NCI-H1105 treated with DMSO at 0.1 percent for 48 hours (cell line): ENCODE measurements at places on chromosomes 6 and 20.

DNA sequence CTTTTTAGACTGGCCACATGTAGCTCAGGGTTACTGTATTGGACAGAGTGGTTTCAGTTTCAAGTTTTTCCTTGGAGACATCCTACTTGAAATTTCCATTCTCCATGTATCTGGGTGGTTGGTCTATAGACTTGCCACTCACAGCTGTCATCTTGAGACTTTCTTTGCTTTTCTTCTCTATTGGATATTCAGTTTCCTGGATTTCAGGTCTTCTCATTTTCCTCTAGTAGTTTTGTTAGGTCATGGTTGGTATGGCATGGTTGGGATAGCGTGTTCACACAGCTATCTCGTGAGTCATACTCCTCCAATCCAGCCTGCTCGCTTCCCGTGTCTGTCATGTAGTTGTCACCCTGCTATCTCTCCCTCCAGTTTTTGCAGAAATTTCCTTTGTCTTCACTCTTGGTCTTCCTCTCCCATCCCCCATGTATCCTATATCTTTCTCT is 48.3 kb downstream of the PTPN1 start:
- no peak for DNase-seq

GRCh38 chr20:50487397-50487796 is 22.8 kb upstream of the PTPN1 start:
- DNase-seq, result no peak

GRCh38 chr20:33192912-33193501 is 24.1 kb upstream of the BPIFA3 start:
- no peak for DNase-seq

DNA sequence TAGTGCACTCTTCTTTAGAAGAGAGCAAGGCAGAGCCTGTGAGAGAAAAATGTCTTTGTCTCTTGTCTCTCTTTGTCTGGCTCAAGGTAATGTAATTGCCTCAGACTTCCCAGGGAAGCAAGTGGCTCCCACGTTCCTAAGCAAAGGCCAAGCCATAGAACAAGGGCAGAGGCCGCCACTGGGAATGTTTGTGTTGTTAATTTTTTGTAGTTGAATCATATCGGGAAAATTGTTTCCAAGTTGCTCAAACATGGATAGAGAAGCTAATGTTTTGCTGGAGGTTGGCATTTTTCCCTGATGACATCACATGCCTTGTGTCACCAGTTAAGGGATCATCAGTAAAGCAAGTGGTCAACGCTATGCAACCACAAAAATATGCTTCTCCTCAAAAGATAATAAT is 211.5 kb upstream of the FOXA2 start:
- no peak for DNase-seq

GRCh38 chr6:128410584-128410983 is 109.8 kb downstream of the PTPRK start:
- no peak for DNase-seq

DNA sequence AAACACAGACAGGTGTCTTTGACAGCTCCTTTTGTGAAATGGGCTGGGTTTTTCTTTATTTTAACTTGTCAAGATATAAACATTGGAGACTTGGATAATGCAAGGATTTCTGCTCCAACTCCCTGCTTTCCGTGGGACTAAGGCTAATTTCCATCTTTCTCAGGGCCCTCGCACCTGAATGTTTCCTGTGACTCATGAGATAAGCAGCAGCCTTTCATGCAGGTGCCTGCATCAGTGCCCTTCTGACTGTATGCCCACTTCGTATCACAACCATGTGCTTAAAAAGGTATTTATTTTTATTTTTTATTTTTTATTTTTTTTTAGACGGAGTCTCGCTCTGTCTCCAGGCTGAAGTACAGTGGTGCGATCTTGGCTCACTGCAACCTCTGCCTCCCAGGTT is 736.1 kb downstream of the DOK5 start:
- no peak for DNase-seq

- DNase-seq, result no peak
Measured at GRCh38 chr6:4401408-4402368, 266.3 kb upstream of the ECI2 start.

DNA sequence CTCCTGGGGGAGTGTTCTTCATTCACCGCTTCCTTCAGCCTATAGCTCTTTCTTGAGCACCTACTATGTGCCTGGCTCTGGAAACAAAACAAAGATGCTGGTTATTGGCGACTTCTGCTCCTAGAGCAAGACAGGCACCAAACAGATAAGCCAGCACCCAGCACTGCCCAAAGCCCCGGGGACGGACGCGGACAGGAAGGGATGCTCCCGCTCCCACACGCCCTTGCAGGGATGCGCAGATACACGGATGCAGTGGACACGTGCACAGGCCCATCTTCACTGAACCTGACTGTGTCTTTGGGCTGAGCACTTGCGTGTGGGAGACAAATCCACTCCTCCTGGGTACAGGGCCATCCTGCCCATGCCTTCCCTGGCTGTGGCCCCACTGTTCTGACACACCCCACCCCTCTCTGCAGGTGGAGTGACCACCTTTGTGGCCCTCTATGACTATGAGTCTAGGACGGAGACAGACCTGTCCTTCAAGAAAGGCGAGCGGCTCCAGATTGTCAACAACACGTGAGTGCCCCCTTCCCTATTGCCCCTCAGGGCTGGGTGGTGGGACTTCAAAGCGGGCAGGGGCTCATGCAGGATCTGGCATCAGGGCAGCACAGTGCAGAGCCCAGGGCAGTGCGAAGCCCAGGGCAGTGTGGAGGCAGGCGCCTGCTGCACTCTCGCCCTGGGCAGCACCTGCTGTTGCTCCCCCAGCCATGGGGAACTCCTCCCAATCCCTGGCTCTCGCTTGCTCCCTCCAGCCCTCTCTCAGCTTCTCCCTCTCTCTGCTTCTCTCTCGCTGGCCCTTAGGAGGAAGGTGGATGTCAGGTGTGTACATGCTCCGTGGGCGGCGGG is 39.9 kb downstream of the SRC start:
- DNase-seq, result no peak

DNA sequence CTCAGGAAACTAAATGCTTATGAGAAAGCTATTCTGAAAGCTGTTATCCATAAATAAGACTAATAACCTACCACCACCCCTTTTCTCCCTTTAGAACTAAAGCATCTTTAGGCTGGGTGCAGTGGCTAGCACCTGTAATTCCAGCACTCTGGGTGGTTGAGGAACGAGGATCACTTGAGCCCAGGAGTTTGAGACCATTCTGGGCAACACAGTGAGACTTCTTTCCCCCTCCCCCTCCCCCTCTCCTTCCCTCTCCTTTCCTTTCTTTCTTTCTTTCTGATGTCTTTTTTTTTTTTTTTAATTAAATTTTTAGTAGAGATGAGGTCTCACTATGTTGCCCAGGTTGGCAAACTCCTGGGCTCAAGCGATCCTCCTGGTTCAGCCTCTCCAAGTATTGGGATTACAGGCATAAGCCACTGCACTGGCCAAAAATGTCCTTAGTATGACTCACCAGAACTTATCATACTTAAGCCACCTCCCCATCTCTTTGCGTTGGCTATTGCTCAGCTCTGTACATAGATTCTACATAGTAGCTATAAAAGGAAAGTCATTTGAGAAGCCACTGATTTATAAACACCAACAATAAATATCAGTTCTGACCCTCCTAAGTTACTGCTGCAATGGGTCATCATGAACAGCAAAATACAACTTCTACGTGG is 54.8 kb upstream of the SPDEF start:
- DNase-seq, result no peak

- DNase-seq, result no peak
Measured at GRCh38 chr6:15489261-15489962, 173.4 kb downstream of the DTNBP1 start.

DNA sequence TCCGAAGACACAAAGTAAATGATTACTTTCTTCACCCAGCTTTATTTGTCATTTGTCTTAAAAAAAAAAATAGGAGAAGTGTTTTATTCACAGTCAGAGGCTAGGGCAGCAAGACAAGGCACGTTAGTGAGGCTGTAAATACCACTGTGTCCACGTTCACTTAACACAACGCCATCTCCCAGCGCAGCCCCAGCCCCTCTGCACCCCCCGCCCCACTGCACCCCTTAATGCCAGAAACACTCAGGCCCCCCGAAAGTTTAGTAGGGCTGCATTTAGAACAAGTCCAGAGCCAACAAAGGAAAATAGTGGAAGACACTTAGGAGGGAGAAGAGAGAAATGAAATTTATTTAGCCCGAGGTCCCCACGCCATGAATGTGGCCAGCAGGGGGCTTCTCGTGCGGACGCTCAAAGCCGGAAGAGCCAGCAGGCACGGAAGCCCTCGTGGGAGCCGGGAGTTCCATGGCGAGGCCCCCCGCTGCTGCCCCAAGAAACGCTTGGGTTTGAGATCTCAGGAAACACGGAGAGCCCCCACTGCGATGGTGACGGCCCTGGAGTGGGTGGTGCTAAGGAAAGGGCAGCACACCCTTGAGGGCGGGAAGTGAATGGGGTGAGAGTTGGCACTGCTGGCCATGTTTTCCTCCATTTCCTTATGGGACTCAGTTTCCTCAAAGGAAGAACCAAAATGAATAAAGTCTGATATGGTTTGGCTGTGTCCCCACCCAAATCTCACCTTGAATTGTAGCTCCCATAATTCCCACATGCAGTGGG is 50.2 kb downstream of the IYD start:
- DNase-seq, result no peak

GRCh38 chr6:14211562-14211942 is 94.0 kb downstream of the CD83 start:
- no peak for DNase-seq

- no peak for DNase-seq
Measured at GRCh38 chr6:112466373-112467151, 119.4 kb downstream of the RFPL4B start.

DNA sequence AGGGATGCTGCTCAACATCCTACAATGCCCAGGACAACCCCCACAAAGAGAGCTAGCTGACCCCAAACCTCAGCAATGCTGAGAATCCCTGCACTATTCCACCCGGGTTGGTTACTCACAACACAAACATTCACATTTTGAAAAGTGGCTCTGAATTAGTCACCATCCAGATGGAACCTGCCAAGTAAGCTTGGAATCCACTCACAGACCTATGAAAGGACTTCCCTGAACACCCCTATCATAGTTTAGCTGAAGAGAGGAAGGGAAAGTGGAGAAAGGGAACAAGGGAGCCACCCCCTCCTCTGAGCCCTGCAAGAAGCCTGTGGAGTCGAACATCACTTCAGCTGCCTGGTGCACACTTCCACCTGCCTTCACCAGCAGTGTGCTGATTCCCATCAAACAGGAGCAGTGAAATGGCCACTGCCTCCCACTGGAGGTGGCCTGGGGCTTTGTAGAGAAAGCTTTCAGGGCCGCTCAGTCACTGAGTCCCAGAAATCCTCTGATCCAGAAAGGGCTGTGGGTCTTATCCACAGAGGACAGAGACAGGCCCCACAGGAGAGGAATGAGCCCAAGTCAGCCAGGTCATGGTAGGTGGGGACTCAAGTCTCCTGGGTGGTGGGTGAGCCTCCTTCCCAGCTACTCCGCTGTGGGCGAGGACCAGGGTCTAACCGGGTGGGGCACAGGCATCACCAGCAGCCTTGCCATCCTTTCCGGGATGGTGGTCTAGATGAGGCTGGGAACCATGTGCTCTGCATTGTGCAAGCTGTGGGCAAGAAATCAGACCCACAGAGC is 203.7 kb downstream of the SYNDIG1 start:
- no peak for DNase-seq

GRCh38 chr20:62220666-62221568 is 839 bp upstream of the HRH3 start:
- no peak for DNase-seq

DNA sequence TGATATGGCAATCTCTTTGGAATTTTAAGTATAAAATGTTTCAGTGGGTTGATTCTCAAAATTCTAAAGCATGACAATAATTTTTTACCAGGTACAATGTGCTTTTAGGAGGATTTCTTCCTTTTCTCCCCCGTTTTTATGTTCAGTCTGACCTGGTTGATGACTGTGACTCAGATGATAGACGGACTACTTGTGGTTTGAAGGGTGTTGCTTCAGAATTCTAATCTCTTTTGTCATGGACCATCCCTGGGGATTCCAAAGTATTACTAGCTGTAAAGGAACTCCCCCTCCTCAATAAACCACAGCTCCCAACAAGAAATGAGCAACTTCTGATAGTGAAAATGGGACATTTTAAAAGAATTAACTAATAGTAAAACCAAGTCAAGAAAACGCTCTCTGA is 34.9 kb upstream of the TNFAIP3 start:
- no peak for DNase-seq

DNA sequence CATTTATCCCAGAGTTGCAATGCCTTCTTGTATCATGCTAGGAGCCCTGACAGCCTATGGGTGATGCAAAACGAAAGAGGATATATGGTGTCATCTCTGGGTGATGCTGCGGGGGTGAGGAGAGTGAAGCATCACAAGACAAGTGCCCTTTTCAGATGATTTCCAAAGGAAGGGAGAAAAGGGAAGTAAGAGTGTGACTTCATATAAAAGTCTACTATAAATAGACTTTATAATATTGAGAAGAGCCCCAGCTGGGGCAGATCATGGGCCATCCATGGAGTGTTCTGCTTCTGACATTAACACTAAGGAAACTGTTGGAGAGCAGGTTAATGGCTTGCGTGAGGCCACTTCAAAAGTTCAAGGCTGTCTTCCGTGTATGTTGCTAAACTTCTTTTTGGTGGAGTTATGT is 4.4 kb downstream of the CD83 start:
- DNase-seq, result no peak
